SHP77 treated with DMSO at 0.1 percent for 48 hours (cell line): ENCODE measurements at places on chromosomes 7 and 10.

GRCh38 chr7:85014936-85015660 is 171.8 kb downstream of the SEMA3D start:
- DNase-seq: no peak

DNA sequence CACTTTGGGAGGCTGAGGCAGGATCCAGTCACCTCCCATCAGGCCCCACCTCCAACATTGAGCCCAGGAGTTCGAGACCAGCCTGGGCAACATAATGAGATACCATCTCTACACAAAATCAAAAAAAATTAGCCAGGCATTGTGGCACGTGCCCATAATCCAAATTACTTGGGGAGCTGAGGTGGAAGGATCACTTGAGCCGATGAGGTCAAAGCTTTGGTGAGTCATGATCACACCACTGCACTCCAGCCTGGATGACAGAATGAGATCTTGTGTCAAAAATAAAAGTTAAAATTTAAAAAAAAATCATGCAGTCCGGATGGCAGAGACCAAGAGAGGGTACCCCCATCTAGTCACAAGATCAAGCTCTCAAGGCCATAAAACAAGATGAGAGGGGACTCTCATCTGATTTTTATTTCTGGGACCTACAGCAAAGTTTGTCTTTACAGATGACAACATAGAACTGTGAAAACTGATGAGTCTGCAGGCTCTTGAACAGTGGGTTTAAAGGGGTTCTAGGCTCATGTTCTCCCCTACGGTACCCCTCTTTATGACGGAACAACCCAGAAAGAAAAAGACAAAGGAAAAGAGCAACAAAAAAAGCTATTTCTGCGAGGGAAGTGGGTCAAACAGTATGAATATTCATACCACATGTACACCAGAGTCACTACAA is 28.9 kb upstream of the CREB3L2 start:
- no peak for DNase-seq

DNA sequence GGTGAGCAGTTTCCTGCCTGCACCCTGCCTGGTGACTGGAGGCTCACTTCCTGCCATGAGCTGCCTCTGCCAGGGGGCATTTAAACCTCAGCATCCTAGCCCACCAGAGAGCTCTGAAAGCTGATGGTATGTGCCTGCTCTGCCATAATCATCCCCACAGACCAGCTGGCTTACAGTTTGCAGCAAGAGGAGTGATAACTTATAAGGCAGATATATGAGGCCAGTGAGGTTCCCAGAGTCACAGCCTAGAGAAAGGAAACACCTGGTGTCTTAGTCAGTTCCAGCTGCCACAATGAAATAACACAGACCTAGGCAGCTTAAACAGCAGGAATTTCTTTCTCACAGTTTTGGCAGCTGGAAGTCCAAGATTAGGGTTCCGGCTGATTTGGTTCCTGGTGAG is 232.0 kb downstream of the PAXIP1 start:
- DNase-seq: no peak

DNA sequence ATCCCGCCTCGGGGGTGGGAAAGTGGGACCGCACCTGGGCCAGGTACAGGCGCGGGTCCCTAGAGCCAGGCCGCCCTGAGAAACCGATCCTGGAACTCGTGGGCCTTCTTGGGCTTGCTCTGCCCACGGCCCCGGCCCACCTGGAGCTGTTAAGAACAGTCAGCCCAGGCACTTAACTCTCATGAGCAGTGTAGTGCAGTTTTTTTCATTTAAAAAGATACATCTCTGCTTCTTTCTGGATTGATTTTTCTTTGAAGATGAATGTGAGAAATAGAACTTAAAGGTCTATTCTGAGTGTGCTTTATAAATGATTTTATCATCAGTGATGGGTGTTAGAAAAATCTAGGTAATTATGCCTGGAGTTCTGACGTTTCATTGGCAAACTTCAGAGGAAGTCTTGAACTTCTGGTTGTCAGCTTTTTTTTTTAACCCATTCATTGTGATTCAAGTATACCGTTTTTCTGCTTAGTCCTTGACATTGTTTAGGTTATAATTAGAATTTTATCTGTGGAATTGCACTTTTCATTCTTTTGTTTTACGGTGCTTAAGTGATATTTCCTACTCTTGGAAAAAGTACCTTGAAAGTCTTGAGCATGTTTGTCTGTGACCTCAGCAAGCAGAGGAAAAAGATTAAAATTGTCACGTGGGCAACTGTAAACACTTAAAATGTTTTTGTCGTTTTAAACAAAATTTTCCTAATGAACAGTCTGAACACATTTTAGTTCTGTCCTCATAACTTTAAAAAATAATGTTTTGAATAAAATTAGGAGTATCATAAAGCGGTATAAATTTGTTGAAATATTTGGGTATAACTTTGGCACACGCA is 906 bp downstream of the CDK1 start:
- DNase-seq: no peak

GRCh38 chr7:149882248-149883047 is 8.7 kb downstream of the ATP6V0E2 start:
- no peak for DNase-seq

DNA sequence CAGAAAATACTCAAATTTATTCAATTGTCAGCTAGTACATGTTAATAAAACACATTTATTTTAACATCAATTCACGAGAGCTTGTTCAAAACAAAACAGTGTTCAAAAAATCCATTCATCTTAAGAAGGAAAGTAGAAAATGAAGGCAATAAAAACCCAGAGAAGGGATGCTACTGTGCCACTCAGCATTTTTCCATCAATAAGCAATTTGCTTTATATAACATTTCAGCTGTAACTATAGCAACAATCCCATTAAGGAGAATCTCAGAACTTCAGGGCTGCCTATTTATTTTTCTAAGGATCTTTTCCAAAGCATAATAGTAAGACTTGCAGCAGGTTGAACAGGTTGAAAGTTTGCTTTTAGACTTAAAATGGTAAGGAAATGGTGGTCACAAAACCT is 190.5 kb downstream of the PCLO start:
- DNase-seq: no peak
